ENCODE measurements at places on chromosomes 5 and 9.

DNA sequence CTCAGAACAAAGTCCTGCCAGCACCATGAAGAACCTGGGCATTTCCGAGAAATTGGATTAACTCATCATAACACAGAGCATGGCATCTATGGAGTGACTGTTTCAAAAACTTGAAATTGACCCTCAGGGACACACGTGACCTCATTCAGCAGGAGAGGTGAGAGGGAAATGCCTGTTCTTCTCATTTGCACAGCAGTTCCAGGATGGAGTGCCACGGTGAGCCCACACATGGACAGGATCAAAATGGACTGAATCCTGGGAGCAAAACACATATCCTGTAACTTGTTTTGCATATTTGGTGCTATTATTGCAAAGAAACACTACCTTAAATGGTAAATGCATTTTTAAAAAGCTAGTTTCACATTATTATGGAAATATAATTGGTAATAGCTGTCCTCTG lies 256.1 kb upstream of the IRX2 start:
- no peak for DNase-seq

- DNase-seq = no peak
These were observed 9.1 kb upstream of the EGFLAM start for GRCh38 chr5:38249301-38249700.

- DNase-seq = peak; percentile 62
These were observed 162.1 kb downstream of the TENT4A start for GRCh38 chr5:6875376-6875775.

- DNase-seq = no peak
These were observed 1.9 kb downstream of the DOK3 start for GRCh38 chr5:177507596-177508220.

GRCh38 chr5:17379100-17379951 lies 118.7 kb upstream of the TAF11L2 start:
- DNase-seq = no peak

DNA sequence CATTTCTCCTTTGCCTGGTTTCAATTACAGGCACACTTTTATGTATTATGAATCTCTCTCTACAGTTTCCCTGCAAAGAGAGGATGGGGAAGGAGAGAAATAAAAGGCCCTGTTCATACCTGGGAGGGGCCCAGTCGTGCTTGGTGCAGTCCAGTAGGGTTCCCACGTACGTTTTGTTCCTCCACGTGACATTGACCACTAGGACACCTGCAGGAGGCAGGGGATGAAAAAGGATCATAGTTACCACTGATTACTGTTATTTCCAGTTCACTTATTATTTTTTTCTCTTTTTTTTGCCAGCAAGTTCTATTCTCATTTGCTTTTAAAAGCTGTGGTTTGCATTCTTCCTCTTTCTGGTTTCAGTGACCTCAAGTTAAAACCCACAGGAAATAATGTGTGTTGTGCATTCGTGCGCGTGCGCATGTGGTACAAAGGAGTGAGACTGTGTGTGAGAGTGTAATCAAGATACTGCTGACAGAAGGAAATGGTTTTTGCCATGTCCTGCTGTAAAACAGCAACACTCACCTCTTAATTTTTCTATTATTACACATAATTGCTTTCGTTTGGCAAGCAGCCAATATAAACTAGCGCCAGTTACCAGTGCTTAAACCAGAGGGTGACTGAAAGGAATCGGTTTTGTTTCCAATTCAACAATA lies 96.8 kb downstream of the ZNF608 start:
- DNase-seq = peak; percentile 65

GRCh38 chr5:37533851-37534250 lies 154.7 kb downstream of the WDR70 start:
- DNase-seq = peak; percentile 94

GRCh38 chr5:78893940-78894677 lies 91.0 kb downstream of the ARSB start:
- no peak for DNase-seq

GRCh38 chr5:149951138-149951749 lies 6.7 kb upstream of the PDE6A start:
- no peak for DNase-seq

DNA sequence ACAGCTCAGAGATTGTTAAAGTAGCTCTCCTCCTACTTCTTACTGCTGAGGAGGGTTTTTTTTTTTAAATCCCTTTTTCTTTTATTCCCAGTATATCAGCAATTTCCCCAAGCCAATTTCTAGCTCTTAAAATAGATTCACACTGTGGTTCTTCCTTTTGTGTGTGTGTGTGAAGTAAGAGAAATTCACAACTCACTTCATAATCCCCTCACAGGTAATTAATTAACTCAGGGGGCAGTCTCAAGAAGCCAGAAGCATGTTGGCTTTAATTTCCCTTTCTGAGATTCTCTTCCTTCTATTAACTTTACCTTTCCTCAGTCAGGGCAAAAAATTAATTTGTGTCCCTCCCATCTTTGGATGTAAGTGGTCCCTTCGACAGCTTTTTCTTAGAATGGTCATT lies 71.0 kb upstream of the HMHB1 start:
- no peak for DNase-seq

GRCh38 chr5:42483472-42484154 lies 60.4 kb downstream of the GHR start:
- no peak for DNase-seq

DNA sequence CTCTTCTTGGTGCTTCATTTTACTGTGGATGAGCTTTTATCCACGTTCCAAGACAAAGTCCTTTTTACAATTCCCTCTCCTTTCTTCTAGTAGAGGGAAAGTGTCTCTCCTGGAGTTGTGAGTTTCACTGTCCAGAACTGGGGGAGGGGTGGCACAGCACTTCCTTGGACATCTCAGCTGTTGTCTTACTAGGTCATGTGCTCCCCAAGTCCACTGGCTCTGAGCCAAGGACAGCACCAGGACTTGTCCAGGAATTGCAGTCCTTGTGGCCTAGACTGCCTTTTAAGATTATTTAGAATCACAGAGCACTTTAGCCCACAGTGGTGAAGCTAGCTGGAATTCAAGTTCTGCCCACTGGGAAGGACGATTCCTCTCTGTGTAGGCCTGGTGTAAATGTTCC lies 700.2 kb upstream of the PTPRD start:
- peak; percentile 2 for DNase-seq

DNA sequence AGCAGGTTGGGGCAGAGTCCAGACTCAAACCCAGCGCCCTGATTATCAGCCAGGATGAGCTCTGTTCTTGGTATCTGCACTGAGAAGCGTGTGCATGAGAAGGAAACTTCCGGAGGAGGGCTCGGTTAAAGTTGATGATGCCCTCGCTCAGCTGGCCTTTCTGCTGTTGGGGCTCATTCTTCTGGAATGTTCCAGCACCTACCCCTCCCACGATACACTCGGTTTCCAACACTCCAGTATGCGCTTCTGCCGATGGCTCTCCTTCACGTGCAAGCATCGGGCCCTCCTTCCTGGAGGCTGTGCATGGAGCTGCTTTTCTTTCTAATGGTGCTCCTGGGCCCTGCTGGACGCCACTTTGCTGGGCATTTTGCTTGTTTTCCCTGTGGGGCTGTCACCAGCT lies 134.0 kb downstream of the RXRA start:
- DNase-seq = no peak

DNA sequence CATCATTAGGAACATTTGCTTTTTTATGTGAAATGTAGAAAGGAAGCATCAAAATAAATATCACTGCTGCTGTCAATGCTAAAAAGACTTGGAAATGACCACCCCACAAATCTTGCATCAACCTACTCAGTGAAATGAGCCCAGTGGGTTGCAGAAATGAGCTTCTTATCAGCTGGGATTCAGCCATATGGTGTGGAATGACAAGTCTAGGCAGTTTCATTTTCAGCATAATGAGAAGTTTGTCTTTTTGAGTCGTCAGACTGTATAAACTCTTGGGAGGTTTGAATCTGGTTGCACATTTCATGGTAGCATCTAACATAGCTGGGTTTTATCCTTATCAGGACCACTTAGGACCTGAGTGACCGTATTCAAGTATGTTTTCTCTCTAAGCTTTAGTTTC lies 251.1 kb upstream of the PPP1R2B start:
- no peak for DNase-seq

DNA sequence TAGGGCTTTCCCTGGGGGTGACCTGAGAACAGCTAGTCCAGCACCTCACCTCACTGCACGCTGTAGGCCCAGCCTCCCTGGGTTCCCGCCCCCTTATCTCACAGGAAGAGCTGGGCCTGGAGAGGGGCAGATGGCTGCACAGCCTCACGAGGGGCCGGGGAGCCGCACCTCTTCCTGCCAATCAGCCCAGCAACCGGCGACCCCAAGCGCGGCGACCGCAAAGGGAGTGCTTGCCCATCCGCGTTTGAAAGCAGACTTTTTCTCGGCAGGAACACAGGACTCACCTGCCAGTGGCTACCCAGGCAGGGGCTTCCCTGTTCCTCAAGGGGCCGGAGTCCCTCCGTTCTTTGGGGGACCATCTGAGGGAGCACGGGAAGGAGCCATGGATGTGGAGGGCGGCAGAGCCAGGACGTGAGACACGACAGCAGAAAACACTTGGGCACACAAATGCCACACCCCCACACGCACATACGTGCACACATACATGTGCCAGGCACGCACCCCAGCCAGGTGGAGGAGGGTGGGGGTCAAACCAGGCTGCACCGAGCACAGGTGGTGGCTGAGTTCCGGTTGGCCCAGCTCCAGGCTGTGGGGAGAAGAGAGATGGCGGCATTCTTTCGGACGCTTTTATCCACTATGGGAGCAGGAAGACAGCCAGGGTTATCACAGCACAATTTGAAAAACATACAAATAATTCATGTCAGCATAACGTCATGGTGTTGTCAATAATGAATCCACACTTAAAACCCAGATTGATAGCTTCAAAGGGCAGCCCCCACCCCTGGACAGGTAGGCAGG lies 11.3 kb downstream of the TMEM250 start:
- no peak for DNase-seq

DNA sequence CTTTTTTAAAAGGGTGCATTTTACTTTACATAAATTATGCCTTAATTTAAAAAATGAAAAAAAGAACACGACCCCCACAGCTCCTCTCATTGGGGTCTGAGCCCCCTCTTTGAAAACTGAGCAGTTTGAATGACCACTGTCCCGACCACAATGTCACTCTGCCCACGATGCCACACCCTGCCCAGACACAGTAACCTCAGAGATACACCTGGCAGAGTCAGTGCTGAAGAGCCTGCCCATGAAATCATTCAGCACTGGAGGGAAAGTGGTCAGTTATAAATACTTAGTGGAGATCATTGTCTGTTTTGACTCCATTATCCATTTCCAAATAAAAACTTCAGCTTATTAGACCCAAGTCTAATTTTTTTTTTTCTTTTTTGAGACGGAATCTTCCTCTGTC lies 49.3 kb downstream of the DNAJC21 start:
- no peak for DNase-seq

GRCh38 chr9:23153058-23153457 lies 673.0 kb downstream of the ELAVL2 start:
- no peak for DNase-seq

DNA sequence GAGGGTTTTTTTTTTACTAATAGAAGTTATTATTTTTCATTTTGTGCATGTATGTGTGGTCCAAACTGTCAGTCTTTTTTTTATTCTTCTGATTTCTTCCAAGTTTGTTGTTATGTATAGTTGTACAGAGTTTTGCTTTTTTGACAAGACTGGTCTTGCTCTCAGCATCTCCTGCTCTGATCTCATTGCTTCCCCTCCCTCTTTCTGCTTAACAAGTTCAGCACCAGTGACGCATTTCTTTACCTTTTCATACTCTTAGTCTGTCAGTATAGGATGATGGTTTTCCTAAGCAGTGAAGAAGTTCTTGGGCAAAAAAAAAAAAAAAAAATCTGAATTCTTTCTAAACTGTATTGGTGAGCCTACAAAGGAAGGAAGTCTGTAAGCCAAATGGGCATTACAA lies 135.1 kb downstream of the CD180 start:
- DNase-seq = peak; percentile 90

GRCh38 chr5:113035096-113035495 lies 58.5 kb downstream of the DCP2 start:
- no peak for DNase-seq
